ENCODE measurements at places on chromosomes 4 and X.

DNA sequence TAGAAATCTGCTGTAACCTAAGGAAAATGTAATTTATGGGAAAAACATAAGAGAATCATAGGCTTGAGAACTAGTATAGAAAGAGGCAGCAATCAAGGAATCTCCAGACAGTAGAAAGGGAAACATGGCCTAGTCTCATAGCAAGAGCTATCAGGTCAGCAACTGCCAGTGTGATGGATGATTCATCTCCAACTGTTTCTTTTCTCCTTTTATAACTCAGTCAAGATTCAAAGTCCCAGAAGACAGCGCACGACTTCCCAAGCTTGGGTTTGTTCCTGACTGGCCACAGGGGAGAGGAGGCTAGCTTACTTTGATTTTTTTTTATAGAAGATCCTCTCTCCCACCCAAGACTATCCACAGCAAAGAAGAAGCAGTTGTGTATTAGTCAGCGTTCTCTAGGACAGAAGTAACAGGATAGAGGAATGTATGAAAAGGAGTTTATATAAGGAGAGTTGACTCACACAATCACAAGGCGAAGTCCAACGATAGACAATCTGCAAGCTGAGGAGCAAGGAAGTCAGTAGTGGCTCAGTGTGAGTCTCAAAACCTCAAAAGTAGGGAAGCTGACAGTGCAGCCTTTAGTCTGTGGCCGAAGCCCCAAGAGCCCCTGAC, 181.5 kb downstream of the GC start:
- no peak for DNase-seq

- no peak for DNase-seq
Observed at GRCh38 chr4:53744446-53745160, 153.3 kb upstream of the LNX1 start.

DNA sequence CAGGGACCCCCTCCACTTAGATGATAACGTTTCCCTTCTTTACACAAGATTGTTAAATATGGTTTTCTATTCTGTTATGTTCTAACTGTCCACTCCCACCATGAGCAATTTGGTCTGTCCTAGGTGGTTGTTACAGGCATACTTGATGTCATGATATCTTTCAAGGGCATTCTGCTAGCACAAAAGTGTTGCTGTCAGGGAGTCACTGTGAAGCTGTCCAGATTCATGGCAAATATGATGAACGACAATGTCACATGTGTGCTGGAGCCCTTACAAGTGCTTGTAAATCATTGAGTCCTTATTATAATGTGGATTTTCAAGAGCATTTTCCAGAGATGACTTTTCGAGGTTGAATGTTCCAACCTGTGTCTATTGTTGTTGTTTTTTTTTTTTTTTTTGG, 1250.7 kb upstream of the PRKX start:
- no peak for DNase-seq

GRCh38 chrX:32370456-32371205, 840.7 kb downstream of the DMD start:
- DNase-seq, result no peak

DNA sequence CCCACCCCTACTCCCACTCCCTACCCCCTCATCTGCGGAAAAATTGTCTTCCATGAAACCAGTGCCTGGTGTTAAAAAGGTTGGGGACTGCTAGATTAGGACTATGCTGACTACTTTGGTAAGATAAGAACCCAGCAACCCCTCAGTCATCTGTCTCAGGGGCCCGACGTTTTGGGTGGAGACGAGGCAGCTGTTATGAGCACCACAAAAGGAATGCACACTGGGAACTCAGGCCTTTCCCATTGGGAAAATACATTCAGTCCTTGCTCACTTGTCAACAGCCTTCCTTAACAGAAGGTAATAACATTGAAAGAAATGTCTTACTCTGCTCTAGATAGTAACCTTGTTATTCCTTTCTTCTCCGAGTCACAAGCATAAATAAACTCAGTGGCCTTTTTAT, 310.8 kb downstream of the AFF2 start:
- no peak for DNase-seq

DNA sequence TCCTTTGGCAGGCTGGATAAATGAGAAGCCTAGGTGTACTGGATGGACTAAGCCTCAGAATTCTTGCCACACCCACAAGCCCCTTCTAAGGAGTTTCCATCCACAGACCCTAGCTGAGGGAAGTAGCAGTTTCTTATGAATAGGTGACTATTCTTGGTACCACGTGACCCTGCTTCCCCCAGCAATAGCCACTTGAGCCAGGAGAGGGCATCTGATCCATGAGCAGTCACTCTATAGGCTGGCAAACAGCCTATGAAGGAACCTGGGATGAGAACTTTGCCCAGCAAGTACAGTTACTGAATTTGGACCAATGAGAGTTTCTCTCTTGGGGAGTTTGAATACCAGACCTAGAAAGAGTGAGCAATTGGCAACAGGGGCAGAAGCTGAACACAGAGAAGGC, 84.0 kb downstream of the RTL9 start:
- no peak for DNase-seq

- DNase-seq, result no peak
Observed at GRCh38 chr4:4555916-4556315, 14.1 kb upstream of the STX18 start.

- DNase-seq, result no peak
Observed at GRCh38 chr4:113673450-113673849, 88.1 kb downstream of the CAMK2D start.

DNA sequence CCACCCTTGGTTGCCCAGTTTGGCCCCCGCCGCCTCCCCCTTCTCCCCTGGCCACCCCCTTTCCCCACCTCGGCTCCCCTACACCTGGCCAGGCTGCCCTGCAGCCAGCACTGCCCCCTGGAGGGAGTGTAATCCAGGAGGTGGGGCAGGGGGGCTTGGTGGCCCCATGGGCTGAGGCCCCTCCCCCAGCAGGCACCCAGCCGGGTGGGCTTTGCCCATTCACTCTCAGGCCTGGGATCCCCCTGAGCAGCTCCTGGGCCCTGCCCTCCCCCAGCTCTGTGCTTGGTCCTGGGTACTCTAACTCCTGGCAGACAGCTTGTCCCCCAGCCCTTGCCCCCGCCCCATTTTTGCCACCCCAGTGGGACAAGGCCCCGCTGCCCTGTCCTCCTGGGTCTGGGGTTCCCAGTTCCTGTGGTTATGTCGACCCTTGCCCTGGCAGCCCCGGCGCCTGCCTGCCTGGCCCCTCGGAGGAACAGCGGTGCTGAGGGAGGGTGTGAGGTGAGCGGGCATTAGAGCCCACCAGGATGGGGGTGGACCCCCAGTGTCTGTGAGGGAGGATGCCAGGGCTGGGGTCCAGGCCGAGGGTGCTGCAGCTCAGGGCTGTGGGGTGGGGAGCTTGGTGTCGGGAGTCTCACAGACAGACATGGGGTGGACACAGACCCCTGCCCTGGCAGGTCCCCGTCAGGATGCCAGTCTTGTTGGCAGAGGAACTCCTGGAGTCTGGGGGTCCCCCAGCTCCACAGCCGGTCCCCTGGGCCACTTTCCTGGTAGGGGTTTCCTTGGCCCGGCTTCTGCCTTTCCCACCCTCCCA, 10.2 kb downstream of the NAT8L start:
- DNase-seq, result no peak

- DNase-seq, result no peak
Observed at GRCh38 chrX:78747489-78747888, at the start of gene LPAR4. Gene LPAR4, plus strand, starts transcription at chrX:78747720. Its CDS starts 7,150 bp downstream, at chrX:78754870.

- no peak for DNase-seq
Observed at GRCh38 chr4:137495578-137495977, 36.7 kb downstream of the PCDH18 start.

DNA sequence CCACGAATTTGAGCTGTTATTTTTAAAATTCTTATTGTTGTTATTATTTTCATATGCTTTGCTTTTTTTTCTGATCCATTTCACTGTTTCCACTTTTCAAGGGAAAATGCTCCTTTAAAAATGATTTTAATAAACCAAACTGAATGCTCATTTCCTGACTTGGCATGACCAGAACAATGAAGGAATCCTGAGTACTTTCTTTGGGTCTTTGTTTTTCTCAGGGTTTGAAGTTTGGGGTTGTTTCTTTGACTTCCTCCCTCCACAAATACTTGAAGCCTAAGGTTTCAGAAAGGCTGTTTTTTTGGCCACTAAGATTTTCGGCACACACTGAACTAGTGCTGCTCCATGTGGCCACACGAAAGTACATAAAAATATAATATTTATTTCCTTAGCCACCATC, 171.0 kb downstream of the NR3C2 start:
- no peak for DNase-seq

DNA sequence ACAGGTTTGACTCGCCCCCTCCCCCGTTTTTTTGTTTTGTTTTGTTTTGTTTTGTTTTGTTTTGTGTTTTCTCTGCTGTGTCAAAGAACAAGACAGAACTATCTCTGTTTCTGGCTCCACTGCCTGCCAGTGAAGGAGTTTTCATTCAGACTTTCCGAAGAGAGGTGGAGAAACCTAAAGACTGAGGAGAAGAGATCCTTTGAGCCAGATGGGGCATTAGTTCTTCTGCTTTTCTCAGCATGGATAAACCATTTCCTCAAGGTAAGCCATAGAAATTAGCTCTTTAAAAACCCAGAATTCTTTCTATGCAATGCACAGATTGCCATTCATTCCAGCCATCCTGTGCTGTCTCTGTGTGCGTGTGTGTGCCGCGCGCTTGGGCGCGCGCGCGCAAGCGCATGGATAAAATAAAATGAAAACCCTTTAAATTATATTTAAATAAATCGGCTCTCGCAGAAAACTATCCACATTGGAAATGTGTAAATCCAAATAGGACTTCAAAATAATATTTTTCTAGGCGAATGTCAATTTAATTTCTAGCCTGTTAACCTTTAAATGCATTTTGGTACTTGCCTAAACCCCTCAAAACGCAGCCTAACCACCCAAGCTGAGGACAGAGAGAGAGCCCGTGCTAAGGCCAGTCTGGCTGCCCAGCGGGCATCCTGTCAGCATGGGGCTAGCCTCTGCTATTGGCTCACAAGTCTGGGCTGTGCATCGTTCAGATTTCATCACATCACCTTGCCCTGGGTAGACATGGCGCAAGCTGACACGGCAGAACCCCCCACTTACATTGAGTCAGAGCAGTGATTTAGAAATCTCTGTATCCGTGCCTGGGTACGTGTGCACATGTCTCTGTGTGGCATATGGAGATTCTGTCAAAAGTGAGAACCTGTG, 113.0 kb upstream of the VAMP7 start:
- DNase-seq, result no peak

DNA sequence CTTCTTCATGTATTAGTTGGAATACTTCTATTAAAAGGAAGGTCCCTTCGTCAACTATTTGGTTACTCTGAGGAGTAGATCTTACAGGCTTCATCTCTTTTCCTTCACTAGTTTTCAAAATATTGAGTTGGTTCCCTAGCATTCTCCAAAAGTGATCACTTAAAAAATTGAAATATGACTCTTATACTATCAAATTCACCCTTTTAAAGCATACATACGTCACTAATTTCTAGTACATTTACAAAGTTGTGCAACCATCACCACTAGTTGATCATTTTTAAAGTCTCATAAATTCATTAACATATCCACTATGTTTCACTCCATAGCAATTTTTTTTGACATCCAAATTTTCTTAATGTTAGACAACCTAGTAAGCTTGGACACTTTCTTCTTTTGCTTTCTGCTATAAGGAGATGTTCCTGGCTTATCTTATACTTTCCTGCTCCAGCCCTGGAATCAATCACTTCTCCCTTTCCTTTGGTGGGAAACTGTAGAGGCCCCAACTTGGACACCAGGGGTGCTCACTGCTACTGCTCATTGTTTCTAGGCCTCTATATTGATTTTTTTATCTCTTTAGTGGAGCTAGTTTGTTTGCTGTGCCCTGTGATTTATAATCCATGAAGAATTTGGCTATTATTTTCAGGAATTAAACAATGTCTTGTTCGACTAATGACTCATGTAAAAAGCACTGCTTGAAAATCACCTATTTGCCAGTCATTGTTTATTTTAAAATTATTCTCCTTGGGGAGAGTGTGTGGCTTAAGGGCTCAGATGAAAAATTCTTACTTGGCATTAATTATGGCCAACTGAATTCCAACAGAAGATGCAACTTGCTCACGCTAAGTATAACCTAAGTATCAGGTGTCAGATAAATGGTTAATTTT, 4.0 kb upstream of the ZFX start:
- DNase-seq, result no peak

DNA sequence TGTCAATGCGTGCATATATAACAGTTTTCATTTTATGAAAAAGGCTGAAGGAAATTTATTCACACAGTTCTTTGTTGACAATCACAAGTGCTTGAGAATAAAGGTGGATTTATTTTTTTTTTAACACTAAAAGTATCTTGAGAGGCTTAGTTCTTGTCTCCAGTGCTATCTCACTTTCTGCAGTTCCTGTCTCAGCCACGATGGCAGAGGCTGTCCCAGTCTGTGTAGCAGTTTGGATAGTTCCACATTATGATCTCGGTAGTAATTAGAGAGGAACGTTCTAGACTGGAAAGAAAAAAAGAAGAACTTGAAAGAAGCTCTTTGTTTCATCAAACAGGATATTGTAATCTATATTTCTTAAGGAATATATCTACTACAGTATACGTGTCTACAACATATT, 229.0 kb downstream of the UGT8 start:
- DNase-seq, result no peak

GRCh38 chr4:183409483-183409882, 35.0 kb upstream of the CDKN2AIP start:
- DNase-seq, result no peak

DNA sequence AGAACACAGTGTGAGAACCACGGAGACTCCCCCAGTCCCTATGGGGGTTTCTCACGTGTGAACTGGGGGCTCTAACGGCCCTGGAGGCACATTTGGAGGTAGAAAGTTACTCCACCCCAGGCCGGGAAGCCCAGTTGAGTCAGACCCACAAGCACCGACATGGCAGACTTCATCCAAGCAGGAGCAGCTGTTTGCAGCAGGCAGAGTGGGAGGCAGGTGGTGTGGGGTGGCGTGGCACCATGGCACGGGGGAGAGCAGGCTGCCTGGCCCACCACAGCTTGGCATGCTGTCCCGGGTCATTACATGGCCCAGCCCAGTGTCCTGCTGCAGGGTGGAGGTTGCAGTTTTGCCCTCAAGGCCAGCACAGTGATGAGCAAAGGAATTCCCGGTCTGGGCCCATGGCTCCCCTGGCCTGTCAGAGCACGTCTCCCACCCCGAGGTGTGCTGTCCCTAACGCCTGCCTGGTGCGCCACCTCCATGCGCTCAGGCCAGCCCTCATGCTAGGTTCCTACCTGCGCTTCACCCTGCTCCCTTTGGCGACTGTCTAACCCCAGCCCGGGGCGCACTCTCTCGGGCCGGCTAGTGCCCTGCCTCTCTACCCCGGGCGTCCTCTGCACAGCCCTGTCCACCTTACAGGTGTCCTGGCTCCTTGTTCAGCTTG, 90.6 kb upstream of the AFAP1 start:
- no peak for DNase-seq

- DNase-seq, result no peak
Observed at GRCh38 chr4:83889802-83890201, 353.9 kb downstream of the GPAT3 start.
